ENCODE measurements at places on chromosomes 12 and 14.

DNA sequence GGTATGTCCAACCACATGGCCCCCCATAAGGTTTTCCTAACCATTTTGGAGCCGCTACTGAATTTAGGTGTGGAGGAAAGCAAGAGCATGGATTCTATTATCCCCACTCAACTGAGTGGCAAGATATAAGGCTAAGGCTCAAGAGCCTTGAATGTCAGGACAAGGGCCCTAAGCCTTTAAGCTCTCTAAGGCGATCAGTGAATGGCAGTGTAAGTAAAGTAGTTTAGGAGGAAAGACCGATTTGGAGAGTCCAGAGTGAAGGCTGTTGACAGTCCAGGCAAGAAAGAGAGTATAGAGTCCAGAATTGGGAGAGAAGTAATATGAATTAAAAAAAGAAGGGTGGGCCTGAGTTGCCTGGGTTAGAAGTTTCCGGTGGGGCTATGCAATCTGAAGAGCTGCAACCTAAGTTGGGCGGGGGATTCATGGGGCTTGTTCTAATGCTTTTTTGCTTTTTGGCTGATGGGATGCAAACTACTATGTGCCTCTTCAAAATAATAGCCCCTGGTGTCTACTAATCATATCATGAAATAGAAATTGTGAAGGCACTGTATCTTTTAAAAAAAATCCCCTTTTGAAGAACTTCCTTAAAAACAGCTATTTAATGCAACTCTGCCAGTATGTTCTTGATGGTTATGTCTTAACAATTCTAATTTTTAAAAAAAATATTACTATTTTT is at the start of gene SPIC:
Gene SPIC (plus strand): TSS at position 626 of the 676 bp plus-strand sequence. CDS start 1,569 bp downstream, outside the sequence.
- DNase-seq: no peak

DNA sequence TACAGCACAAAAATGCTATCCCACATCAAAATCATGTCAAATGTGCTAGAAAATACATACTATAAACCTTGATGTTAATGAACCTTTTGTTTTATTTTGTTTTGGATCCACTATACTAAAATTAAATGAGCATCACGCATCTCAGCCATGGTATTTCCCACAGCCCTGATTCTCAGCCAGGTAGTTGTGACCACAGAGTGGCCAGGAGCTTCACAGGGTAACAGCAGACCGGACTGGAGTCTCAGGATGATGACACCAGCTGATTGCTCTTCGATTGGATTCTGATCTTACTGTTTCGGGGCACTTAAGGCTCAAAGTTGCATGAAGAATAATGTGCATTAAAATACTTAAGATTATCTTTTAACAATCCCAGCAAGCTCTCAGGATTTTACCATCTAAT is 134.8 kb downstream of the FOXN3 start:
- no peak for DNase-seq

- DNase-seq: no peak
Measured at GRCh38 chr12:106135075-106135474, 3.7 kb downstream of the NUAK1 start.

- DNase-seq: no peak
Measured at GRCh38 chr14:92315050-92315805, 7.7 kb upstream of the SLC24A4 start.
